ENCODE measurements at places on chromosomes 13 and 19. TPM values are rescaled to one million over a fixed set of nuclear protein-coding genes. Genes with fewer than 3 reads are reported as not detected.

LILRB5 gene
- 0.05 TPM for total RNA-seq

MYCBP2 gene
- 26.4 TPM for total RNA-seq

COL4A2 gene
- 154 TPM for total RNA-seq

LRRC4B gene
- 0.21 TPM for total RNA-seq

GGN gene
- total RNA-seq, result 0.08 TPM

CEACAM16 gene
- total RNA-seq, result 0.08 TPM

OVOL3 gene
- 0.45 TPM for total RNA-seq

ZNF808 gene
- total RNA-seq, result 0.17 TPM
